ENCODE measurements at places on chromosomes 1 and 21.

DNA sequence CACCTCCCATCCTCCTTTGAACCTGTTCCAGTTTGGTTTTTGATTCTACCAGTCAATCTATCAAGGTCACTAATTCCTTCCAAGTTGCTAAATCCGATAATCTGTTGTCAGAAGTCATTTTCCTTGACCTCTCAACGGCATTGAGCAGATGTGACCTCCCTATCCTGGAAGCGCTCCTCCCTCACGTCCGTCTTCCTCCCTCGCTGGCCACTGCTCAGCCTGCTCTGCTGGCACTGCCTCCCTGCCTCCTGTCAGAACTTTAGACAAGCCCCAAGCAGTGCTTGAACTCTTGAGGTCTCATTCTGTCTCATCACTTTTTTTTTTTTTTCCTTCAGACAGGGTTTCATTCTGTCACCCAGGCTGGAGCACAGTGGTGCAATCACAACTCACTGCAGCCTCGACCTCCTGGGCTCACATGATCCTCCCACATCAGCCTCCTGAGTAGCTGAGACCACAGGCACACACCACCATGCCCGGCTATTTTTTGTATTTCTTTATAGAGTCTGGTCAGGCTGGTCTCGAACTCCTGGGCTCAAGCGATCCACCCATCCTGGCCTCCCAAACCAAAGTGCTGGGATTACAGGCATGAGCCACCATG lies 4.4 kb upstream of the ACOT7 start:
- no peak for DNase-seq

DNA sequence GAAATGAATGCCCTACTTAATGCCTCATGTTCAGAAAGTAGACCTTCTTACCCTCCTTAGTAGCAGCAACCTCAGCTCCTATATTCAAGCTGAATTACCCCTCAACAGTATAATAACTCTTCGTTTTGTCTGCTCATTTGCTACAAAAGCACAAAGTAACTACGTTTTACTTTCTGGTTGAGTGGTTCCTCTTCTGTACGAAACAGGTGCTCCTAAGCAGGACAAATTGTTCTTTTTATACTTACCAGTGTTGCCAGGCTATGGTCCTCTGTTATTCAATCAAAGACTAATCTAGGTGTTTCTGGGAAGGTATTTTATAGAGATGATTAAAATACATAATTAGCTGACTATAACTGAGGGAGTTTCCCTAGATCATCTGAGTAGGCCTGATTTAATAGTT lies 484.2 kb upstream of the ADAMTS5 start:
- no peak for DNase-seq

- no peak for DNase-seq
Measured at GRCh38 chr1:54548389-54549044, 489 bp downstream of the ACOT11 start.

- no peak for DNase-seq
Measured at GRCh38 chr1:196638466-196638865, 13.4 kb upstream of the CFH start.

GRCh38 chr1:208221291-208221622 lies 22.9 kb downstream of the PLXNA2 start:
- DNase-seq: no peak

DNA sequence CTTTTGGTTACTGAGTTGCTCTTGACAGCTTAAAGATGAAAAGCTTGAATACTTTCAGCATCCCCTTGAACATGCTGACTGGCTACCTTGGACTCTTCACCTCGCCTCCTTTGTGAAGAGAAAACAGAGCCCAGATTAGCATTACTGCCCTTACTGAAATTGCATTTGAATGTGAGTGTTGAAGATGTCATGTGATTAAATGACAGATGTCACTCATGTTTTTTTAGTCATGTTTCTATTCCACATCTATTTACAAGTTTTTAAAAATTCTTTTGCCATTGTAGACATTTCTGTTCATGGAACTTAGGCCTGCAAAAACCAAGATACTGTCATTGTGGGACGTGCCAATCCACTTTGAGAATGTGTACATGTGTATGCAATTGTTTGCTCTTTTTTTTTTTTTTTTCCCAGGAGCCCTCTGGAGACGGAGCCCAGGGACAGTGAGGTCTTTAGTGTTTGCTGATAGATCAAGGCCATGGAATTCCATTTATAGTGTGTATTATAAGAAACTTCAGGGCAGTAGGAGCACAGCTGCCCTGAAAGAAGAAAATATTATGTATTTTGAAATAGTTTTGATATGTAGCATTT lies 25.7 kb upstream of the IVNS1ABP start:
- DNase-seq: no peak

DNA sequence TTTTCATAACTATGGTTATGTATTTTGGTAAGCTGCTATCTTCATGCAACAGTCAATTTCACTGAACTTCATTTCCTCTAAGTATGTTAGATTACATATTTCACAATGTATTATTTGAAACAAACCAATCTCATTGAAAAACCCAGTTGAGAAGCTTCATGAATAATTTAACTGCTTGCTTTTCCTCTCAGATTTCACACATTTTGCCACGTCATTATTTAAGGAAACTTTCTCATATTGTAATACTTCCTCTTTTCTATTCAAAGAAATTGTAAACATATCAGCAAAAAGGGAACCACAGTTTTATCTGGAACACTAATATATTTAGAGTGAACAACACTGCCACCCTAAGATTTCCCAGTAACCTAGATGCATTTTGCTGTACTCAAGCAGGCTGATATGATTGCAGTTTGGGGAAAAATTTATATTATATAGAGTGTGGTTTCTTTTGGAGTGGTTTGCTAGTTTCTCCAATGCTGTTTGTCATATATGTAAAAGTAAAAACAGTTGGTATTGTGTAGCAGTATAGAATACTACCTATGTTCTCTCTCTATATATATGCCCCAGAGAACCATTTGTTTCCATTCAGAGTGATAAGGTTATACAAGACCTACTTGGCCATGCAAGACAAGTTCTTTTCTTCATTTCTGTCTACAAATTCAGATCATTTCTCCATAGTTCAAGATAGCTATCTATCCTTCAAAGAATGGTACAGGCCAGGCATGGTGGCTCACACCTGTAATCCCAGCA lies 28.4 kb upstream of the AHCTF1 start:
- DNase-seq: no peak

DNA sequence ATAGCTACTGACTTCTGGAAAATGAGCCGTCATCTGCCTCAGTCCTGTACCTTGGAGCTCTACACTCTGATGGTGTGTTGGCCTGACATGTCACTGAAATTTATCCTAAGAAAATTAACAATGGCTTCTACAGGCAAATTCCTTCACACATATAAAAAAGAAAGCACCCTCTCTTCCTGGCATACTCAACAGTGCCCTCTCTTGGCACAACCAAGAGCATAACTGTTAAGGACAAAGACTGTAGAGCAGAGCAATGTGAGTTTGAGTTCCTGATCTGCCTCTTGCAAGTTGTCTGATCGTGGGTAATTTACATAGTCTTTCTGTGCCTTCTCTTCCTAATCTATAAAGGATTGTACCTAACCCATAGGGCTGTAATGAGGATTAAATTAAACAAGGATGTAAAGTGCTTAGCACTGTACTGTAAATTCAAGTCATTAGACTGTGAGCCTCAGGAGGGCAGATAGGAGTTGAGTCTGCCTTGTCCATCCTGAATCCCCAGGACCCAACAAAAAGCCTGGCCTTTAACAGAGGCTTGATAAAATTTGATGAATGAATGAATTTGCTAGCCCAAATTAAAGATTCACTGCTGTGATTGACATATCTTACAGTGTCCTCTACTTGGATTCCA lies 83.5 kb downstream of the SYF2 start:
- DNase-seq: no peak

- no peak for DNase-seq
Measured at GRCh38 chr1:234119431-234119830, 215.0 kb downstream of the SLC35F3 start.

DNA sequence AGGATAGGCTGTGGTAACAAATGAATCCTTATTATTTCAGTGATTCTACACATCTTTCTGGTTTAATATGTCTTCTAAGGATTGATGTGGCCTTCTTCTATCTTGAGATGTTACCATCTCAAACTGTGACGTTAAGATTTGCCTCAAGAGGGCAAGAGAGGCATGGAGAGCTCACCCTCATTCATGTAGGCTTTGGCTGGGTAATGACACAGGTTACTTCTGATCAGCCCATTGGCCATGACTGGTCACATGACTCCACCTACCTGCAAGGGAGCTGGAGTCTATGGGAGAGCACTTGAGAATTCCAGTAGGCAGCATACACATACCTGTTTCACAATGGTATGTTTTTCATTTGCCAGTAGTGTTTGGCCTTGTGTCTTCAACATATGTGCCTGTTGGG lies 30.0 kb downstream of the CACHD1 start:
- DNase-seq: no peak

DNA sequence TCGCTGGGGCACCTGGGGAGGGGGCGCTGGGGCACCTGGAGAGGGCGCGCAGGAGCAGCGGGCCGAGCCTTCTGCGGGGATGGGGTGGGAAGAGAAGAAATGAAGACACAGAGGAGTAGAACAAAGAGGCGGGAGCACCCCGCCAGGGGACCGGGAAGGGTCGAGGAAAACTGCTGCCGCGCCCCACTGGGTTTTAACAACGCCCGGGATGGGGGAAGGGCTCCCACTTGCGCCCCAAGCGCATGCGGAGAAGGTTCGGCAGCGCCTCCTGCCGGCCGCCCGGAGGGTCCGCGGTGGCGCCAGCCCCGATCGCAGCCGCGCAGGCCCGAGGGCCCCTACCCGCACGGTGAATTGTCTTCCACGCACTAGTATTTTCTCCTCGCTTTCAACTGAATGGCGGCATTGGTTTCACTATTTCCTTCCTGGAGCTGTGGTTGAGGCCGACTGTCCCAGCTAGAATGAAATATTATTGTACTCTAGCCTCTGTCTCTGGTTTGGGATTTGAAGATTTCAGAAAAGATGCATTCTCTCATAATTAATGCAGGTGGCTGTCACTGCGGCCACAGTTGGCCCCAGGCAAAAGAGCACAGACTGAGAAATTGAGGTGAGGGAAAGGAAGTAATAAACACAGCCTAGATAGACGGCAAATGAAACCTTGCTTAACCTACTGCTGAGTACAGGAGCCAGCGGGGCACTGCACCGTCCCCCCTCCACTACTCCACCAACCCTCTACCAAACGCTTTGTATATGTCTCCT lies 57.3 kb downstream of the MAB21L3 start:
- peak; percentile 79 for DNase-seq

DNA sequence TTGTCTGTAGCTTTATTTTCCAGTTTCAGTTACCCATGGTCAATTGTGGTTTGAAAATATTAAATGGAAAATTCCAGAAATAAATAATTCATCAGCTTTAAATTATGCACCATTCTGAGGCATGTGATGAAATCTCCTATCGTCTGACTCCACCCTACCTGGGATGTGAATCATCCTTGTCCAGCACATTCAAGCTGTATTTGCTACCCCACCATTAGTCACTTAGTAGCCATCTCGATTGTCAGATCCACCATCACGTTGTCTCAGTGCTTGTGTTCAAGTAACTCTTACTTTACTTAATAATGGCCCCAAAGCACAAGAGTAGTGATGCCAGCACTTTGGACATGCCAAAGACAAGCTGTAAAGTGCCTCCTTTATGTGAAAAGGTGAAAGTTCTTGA lies 4.0 kb downstream of the STPG1 start:
- no peak for DNase-seq

DNA sequence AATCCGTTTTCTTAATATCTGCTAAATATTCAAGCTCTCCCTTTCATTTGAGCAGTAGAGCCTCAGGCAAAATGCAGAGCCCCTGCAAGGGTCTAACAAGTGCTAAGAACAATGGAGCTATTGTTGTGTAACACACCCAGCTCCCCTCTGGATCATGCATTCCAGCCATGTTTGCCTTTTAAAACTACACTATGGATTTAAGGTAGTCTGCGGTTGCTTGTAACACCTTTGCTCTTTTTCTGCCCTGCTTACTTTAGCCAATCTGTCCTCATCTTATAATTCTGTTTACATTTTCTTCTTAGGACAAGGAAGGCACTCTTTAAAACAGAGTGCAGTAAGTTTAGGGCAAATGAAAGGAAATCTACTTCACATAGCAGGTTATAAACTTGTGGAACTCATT lies 60.0 kb upstream of the C1orf105 start:
- DNase-seq: no peak

DNA sequence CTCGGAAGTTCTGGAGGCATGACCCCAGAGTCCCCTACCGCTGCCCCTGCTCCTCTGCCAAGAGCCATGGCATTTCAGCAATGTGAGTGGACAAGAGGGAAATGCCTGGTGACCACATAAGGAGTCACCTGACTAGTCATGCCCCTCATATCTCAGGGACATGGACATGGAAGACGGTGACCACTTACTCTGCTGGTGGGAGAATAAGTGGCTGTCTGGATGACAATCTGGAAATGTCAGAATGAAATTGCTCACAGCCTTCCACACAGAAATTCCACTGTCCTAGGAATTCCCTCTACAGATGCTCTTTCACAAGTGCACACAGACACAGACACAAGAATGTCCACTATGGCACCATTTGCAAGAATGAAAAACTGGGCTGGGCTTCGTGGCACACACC lies 24.3 kb upstream of the PLEKHG5 start:
- no peak for DNase-seq

GRCh38 chr1:167722152-167722869 lies 529 bp downstream of the MPZL1 start:
- DNase-seq: no peak

GRCh38 chr1:58293388-58293787 lies 253.1 kb downstream of the OMA1 start:
- DNase-seq: no peak

- no peak for DNase-seq
Measured at GRCh38 chr1:55519937-55520683, 304.9 kb upstream of the USP24 start.

DNA sequence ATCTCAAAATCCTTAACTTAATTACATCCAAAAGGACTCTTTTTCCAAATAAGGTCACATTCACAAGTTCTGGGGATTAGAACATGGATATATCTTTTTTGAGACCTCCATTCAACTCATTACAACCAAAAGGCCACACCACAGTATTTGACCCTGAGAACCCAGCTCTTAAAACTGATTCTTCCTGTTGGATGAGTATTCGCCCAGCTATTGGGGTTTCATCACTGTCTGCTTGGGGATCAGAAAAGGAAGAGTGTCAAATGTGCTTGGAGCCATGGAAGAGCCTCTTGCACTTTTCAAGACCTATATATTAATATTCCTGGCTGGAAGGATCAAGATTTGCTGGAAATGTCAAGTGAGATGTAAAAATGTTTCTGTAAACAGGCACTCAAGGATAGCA lies 5.4 kb upstream of the TINAGL1 start:
- DNase-seq: no peak

- no peak for DNase-seq
Measured at GRCh38 chr1:225848030-225848955, 33.9 kb downstream of the TMEM63A start.

- no peak for DNase-seq
Measured at GRCh38 chr21:45836268-45836655, 145.3 kb upstream of the COL6A1 start.

DNA sequence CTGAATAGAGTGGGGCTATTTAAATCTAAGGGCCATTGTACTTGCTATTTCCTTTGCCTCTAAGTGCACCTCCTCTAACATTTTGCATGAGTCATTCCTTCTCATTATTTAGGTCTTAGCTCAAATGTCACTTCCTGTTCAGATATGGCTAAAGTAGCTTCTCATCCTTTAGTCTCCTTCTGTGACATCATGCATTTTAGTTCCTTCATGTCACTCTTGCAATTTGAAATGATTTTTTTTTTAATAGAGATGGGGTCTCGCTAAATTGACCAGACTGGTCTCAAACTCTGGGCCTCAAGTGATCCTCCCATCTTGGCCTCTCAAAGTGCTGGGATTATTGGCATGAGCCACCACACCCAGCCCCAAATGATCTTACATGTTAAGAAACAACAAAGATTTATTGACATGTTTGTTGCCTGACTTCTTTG lies 6.6 kb downstream of the TBX19 start:
- DNase-seq: no peak

- DNase-seq: no peak
Measured at GRCh38 chr1:178536844-178537371, 24.0 kb downstream of the TEX35 start.

All from stimulated activated CD4-positive, alpha-beta T cell treated with anti-CD3 and anti-CD28 coated beads, TNF-alpha, amount 100 ng/mL, for 48 hours (primary cell).